ENCODE measurements at places on chromosomes 3 and 15. TPM values are rescaled to one million over a fixed set of nuclear protein-coding genes. Genes with fewer than 3 reads are reported as not detected.

MESP1 gene
- total RNA-seq = 0.26 TPM

IQCF5 gene
- not detected for total RNA-seq

THAP10 gene
- not detected for total RNA-seq

ABHD10 gene
- 40.0 TPM for total RNA-seq

All from naive thymus-derived CD8-positive, alpha-beta T cell (primary cell).